ENCODE measurements at places on chromosomes 2 and 18.

DNA sequence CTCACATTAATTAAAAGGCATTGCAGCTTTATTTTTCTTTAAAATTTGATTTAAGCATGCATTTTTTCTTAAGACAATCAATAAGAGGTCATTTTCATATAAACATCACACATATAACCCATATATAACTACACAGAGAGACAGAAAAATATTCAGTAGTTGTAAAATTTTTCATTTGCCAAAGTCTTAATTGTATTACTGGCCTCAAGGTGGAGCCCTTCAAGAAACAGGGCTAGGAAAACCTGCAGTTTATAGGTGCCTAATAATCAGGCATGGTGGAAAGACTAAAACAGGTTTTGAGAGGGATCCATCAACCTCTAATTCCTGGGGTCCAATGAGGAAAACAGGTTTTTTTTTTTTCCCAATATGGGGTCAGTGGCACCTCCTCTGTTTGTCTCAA, 71.3 kb upstream of the ZNF804A start:
- ATAC-seq, result no peak

GRCh38 chr2:212299943-212300342, 238.7 kb downstream of the ERBB4 start:
- no peak for ATAC-seq

GRCh38 chr2:240465765-240466578, 30.5 kb downstream of the GPC1 start:
- no peak for ATAC-seq

GRCh38 chr2:47504174-47504810, 101.3 kb downstream of the MSH2 start:
- no peak for ATAC-seq

- no peak for ATAC-seq
Observed at GRCh38 chr18:45066886-45067285, 386.2 kb downstream of the SETBP1 start.

DNA sequence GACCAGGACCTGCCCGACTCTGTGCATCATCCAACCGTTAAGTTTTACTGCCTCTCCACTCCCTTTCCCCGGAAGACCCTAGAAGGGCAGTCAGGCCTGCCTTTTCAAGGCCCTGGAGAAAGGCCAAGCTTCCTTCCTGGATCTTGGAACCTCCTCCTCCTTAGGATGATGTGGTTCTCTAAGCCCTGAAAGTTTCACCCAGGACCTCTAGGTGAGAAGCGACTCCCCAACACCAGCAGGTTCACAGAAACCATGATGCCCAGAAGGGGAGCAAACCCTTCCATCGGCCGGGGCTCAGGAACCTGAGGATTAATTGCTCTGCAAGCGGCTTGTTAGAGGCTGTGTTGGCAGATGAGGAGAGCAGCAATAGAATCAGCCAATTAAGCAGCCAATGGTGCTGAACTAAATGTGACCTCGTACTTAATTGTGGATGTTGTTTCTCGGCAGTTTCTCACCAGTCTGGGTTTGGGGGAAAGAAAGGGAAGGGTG, 94.2 kb upstream of the FZD7 start:
- no peak for ATAC-seq

DNA sequence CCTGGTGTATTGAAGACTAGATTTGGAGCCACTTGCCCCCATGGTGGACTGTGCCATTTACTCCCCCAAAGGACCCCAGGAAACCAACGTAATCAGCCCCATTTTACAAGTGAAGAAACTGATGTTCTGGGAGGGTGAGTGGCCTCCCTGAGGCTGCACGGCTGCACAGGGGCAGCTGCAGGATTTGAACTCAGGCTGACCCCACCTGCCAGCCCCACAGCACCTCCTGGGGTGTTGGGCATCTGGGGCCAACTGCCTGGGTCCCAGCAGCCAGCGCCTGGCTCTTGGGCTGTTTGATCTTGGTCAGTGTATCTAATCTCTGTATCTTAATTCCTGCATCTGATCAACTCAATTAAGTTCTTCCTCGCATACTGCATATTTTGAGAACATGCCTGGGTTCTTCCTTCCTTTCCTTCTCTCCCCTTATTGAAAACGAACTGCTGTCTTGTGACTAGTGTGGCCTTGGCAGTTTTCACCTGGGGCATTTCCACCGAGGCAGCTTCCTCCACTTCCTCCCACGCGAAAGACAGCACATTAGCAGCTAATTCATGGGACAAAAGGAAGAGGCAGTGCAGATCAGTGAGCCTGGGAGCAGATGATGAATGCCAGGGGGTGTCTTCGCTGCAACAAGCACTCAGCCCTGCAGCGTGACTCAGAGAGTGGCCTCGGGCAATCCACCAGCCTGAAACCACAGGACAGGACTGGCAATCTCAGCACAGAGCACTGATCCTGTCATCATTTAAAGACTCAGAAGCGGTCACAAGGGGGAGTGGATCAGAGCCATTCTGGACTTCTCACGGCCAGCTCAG, 184.1 kb upstream of the RAB12 start:
- ATAC-seq, result no peak

DNA sequence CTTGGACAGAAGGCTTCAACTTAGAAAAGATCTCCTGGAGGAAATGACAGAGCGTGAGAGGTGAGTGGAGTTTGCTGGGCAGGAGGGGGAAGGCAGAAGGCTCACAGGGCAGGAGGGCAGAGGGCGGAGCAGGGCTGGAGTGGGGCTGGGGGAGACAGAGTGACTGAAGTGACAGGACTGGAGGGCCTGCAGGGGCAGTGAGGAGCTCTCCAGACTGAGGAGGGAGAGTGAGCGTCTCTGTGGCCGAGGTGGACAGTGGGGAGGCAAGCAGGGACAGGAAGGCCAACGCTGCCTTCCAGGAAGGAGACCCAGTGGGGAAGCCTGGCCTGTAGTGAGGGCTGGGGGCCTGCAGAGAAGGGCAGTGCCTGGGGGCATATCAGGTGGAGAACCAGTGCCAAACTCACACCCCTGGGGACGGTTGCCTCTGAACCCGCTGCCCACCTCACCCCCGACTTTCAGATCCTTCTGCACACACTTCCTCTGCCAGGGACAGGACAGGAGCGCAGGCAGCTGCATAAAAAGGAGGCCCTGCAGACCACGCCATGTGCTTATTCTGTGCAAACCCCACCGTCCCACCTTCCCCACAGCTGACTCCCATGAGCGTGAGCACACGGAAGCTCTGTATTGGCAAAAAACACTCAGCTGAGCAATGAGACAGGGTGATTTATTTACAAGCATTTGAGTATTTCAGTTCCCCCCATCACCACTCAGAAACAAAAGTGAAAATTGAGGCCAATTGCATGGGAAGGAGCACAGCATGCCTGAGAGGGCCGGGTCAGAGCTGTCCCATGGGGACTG, 244.3 kb downstream of the FAM210A start:
- ATAC-seq, result peak; percentile 46

GRCh38 chr2:136310797-136311603, 193.1 kb upstream of the CXCR4 start:
- peak; percentile 77 for ATAC-seq
